Cardiac fibroblast (primary cell): ENCODE measurements at places on chromosomes 1 and 21.
A peak's percentile ranks its signal among the peaks of the same experiment; 100 is the strongest.

- DNase-seq = peak; percentile 96
Measured at GRCh38 chr1:199272628-199273086, 633.8 kb downstream of the PTPRC start.

GRCh38 chr21:45644041-45644906 is 749 bp downstream of the PCBP3 start:
- peak; percentile 33 for DNase-seq

GRCh38 chr1:64508629-64509028 is 38.7 kb downstream of the CACHD1 start:
- no peak for DNase-seq

- DNase-seq = no peak
Measured at GRCh38 chr1:107526524-107527198, 385.8 kb downstream of the NTNG1 start.

- peak; percentile 70 for DNase-seq
Measured at GRCh38 chr21:45322960-45323461, 35.3 kb upstream of the POFUT2 start.

GRCh38 chr1:48572646-48573258 is 100.7 kb upstream of the SPATA6 start:
- peak; percentile 51 for DNase-seq

DNA sequence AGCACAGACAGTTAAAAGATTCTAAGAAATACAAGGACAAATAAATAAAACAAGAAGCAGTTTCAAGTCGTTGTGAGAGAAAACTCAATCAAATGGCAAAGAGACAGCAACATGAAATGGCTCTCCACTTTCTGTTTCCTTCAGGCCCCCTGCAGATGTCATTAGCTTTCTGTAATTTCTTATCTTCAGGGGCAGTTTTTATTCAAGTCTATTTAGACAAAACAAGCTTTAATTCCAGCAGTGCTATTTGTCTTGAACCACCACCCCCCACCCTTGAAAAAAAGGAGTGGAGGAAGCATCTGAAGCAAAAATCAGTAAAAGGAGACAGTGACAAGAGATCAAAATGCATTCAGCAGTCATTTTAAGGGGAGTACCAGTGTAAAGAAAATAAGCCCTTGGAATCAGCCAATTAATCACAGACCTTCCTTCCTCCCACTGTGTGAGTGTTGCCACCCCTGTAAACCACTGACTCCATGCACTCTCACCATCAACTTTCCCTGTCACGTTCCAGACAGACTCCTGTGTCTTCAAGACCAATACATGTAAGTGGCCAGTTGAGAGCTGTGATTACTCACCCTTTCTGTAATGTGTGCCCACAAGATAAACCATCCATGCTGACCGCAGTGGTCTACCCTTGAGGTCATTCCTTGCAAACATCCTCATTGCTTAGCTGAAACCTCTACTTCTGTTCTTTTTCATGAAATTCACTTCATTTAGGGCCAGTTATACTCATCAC is 136.1 kb upstream of the HOOK1 start:
- peak; percentile 92 for DNase-seq

DNA sequence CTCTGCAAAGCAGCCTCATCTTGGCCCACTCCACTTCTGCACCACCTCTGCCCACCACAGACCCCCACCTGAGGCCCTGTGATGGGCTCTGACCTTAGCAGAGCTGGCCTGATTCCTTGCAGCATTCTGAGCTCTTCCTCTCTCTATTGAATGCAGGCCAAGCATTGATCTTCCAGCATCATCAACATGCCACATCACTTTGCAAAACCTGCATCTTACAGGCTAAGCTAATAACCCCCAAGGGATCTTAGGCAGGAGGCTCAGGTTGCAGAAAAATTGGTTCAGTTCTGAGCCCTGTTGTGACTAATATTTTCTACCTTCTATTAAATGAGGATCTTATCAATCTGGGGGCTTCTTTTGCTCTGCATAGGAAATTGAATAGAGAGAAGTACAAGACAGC is 78.7 kb downstream of the ATP1A1 start:
- DNase-seq = no peak

DNA sequence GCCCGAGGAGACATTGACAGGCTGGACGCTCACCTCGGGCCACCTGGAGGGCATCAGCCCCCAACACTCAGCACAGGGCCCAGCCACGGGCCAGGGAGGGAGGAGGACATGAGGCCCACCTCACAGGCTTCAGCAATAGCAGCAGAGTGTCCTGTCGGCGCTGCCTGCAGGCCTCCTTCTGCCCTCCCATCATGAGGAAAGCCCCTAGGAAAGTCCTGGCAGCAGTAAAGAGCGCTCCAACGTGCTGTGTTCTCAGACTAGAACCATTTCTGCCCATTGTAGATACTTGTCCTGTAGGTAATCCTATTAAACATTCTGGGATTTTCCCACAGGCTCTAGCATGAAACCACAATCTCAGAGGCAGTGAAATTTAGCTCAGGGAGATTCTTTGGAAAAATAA is 62.0 kb upstream of the GALNT2 start:
- no peak for DNase-seq

DNA sequence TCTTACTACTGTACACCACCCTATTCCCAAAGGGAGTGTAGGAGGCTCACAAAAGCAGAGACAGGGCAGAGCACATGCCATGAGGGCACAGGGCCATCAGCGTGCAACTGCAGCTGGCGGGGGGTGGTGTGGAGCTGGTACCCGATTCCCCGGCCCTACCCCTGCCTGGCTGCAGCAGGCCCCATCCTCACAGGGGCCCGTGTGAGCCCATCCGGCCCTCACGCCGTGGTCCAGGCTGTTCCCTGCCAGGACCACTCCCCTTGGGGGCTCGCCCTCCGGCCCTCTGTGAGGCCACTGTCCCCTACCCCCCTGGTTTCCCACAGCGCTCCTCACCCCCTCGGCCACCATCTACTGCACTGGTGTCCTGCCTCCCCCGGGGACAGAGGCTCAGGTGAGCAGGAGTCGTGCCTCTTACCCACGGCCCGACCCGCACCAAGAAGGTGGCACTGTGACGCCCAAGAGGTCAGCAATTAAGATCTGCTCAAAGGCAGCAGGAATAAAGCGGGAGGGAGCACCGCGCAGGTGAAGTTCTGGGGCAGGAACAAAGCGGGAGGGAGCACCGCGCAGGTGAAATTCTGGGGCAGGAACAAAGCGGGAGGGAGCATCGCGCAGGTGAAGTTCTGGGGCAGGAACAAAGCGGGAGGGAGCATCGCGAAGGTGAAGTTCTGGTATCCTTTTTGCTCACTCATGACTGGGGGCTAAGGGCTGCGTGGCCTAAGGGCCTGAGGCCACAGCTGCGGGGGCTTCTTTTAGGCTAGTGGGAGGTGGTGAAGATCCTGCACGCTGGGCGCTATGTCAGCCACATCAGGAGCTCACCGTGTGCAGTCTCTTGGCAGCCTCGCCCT is 3.9 kb downstream of the POFUT2 start:
- no peak for DNase-seq

DNA sequence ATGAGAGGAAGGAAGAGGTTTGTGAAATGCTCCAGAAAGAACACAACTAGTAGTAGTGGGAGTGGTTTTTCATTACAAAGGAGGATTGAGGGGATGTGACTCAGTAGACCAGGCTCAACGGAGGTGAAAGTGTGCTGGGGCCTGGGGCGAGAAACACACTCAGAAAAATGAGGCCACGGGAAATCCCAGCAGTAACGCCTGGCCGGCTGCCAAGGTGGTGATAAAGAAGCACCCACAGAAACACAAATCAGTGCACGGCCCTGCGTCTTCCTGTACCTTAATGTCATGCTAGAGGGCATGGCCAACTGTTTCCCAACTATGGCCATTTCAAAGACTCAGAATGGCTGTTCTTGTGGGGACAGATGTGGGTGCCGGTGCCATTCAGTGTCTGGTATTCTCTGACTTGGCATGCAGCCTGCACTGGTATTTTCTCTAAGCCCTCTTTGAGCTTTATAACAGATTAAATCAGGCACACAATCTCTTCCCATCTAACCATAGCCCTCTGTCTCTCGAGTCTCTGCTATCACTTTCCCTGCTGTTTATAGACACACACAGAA is 38.2 kb downstream of the URB2 start:
- DNase-seq = peak; percentile 68

DNA sequence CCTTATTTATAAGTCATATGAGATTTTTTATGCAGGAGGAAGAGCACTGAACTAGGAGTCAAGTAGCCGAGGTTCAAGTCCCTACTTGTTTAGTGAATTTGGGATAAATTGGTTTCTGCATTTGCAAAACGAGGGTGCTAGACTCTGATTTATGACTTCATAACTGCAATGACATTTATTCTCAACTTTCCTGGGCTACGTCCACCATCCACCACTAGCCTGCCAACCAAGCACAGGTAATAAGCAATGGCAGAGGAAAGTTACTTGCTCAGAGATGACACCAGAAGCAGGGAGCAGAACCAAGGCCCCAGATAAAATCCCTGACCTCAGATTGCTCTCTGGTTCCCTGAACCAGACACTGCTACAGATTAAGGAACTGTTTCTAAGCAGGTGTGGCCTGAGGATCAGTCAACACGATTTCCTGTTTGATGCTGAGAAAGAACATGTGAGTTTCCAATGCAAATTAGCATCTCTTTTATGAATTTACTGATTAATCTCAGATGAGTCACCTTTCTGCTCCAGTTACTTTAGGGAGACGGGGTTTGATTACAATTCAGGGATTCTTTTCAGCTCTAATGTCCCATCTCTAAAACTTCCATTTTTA is 52.7 kb downstream of the PLPP3 start:
- DNase-seq = no peak

DNA sequence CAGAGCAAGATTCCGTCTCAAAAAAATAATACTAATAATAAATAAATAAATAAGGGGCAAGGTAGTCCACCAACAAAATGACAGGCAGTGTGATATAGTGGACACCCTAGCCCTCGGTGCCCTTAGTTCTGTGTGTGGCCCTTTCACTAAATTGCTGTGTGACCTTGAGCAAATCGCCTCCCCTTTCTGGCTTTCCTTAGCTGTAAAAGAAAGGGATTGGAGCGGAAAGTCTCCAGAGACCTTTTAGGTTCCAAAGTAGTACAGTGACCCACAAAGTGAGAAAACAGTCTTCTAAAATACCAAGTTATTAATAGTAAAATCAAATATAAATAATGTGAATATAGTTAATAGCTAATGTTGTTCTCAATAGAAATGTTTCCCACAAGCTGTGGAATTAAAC is 7.6 kb downstream of the LMNA start:
- DNase-seq = no peak

GRCh38 chr1:99640672-99641071 is 5.2 kb upstream of the PALMD start:
- DNase-seq = no peak

DNA sequence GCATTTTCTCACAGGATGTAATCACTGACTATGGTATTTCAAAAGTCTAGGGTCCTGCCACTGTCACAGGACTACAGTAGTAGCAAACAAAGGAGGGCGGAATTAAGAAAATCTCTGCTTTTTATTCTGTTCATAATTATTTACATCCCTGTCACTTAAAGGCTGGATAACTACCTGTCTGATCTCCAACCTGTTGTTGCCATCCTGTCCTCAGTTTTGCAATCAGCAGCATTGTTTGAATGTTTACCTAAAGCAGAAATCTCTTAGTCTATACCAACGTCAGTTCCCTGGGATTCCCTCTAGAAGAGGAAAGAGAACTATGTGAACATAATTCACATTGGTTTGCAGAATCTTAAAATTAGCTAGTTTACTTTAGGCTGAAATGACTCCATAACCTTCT is 218.5 kb downstream of the PBX1 start:
- no peak for DNase-seq

- no peak for DNase-seq
Measured at GRCh38 chr21:43282358-43283120, 113.7 kb downstream of the CRYAA start.
